SW480 (cell line): ENCODE measurements at places on chromosomes 5 and 9.

GRCh38 chr9:20729523-20729922, 45.5 kb downstream of the FOCAD start:
- DNase-seq: no peak

DNA sequence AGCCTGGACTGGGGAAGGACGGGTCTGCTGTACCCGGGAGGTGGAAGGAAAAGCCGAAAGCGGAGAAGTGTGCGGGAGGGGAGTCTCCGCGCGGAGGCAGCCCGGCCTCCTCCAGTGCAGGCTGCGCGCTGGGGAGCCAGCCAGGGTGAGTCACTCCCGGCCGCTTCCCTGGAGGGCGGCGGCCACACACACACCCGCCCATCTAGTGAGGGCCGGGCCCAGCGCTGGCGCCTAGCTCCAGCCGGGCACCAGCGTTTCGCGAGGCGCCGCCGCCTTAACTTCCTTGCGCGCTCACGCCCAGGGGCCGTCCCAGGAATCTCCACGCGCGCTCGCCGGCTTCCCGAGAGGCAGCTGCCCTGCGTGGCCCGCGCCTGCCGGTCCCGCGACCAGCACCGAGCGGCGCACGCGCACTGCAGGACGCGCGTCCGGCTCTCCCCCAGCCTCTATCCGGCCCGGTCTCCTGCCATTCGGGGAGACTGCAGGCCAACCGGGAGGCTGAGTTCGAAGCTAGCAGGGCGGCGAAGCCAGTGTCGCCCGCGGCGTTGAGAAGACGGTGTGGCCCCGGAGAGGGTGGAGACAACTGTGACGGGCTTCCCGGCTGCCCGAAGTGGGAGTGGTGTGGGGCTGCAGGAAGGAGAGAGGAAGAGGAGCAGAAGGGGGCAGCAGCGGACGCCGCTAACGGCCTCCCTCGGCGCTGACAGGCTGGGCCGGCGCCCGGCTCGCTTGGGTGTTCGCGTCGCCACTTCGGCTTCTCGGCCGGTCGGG, at the start of gene JAK2:
JAK2 (plus strand) TSS at position 652 of the 765 bp plus-strand sequence. CDS start 36,716 bp downstream, outside the sequence.
- peak; percentile 92 for DNase-seq

- no peak for DNase-seq
These were observed 14.1 kb downstream of the B4GALT1 start for GRCh38 chr9:33153001-33153400.

DNA sequence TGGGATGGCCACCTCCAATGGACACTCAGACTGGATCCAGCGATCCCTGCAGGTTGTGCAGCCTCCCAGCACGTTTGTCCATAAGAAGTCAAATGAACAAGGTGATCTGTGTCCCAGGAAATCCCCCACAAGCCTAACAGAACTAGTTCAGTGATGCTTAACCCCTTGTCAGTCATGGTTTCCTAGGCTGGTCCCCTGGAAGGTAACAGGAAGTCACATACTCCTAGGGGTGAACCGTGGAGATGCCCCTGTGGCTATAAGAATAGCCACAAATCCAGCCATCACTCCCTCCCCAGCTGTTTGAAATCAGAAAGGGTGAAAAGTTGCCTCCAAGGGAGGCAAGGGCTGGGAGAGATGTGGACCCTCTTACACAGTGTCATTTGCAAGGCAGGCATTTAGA, 22.5 kb downstream of the PAX5 start:
- DNase-seq: no peak

- no peak for DNase-seq
These were observed 31.8 kb downstream of the SEC61B start for GRCh38 chr9:99253772-99254431.

- peak; percentile 60 for DNase-seq
These were observed 70.4 kb upstream of the CTSV start for GRCh38 chr9:97109194-97109811.

GRCh38 chr5:141811287-141812155, 66.7 kb downstream of the PCDH1 start:
- DNase-seq: peak; percentile 31

GRCh38 chr9:99947395-99947794, 40.9 kb downstream of the STX17 start:
- DNase-seq: no peak

DNA sequence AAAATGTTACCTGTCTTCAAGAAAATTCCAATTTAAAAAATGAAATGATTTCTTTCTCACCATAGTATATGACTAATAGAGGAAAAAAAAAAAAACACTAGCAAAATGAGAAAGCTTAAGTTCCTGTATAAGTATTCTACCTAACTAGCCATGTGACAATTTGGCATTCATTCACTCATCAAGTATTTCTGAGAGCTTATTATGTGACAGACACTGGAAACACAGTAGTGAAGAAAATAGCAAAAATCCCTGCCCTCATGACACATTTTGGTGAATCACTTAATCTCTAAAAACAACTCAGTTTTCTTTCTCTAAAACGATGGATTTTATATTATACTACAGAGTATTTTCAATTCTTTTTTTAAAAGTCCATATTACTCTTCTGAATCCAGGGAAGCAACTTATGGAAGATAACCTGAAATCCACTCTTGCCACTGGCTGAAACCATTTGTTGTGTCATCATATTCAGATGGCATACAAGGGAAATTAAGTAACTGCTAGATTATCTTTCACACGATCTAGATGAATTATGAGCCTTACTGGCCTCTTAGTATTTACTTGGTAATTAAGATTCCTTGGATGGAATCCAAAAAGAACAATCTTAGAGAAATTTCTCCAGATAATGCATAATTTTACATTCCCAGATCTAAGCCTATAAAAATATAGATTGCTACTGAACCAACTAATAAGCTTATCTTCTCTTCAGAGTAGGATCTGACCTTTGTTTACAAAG, 5.5 kb downstream of the PTBP3 start:
- DNase-seq: no peak

DNA sequence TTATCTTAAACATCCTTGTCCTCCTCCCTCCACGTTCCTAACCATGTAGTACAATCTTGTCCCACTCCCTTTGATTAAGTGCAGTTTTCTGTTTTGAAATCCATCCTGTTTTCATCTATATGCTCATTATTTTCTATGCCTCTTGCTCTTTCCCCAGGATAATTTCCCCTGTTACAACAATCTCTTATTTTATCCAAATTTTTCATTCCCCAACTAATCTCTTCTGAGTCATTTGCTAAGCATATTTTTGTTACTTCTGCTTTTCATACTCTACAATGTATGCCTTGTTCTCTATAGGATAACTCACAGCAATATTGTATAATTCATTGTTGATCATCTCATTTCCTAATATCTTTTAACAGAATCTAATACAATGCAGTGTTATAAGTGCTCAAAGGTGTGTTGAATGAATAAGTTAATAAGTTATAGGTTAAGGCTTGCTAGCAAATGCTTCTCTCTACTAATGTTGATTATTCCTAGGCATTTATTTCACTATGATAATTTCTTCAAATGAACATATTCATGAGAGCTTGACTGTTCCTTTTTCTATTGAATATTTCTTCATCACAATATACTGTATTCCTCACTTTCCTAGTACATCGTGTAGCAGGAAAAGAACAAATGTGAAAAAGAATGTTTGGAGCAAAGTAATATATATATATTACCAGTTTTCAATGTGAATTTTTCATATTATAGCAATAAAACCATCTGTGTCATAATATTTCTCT, 1.5 kb downstream of the OMD start:
- DNase-seq: no peak

DNA sequence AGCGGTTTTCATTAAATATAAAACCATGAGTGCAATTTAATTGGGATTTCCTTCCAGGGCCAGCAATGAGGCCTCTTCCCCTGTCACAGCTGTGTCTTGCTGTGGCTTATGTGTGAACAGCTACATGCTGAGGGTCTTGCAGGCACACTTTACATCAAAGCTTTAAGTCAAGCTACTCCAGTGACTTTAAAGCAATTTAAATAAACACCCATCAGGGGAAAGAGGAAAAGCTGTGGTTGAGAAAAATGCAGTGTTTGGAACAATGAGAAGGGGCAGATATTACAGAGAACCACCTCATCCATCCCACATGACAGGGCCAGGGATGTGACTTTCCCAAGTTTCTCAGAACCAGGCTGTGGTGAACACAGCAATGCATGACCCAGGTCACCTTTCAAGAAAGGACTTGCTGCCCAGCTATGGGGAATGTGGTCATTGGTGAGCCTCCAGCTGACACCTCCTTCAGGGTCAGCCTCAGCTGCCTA, 115.9 kb upstream of the LPAR1 start:
- DNase-seq: no peak

- no peak for DNase-seq
These were observed 186.8 kb downstream of the SNX18 start for GRCh38 chr5:54704333-54704732.

GRCh38 chr9:89171693-89172092, 6.9 kb downstream of the SHC3 start:
- DNase-seq: peak; percentile 22

GRCh38 chr9:135443797-135444425, 35.7 kb upstream of the PPP1R26 start:
- DNase-seq: no peak

DNA sequence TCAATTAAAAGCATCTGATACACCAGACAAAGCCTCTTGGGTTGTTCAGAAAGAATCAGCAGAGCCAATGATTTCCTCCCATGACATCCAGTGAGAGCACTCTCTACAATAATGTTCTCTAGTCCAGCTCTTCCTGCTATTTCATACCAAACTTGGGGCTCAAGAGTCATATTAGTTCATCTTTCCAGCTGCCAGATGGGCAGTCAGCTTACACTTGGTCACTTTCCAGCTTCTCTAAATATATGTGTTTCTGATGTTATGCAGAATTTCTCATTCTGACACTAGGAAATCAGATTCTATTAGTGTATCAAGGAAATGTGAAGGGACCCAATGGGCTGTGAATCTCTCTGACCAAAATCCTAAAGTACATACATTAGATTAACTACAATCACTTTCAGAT, 148.9 kb downstream of the ENC1 start:
- DNase-seq: no peak

GRCh38 chr5:51398875-51399642, 15.8 kb downstream of the ISL1 start:
- no peak for DNase-seq
